Epithelial cell of proximal tubule (primary cell): ENCODE measurements at places on chromosomes 11 and 22. TPM values are rescaled to one million over a fixed set of nuclear protein-coding genes. Genes with fewer than 3 reads are reported as not detected.

DNA sequence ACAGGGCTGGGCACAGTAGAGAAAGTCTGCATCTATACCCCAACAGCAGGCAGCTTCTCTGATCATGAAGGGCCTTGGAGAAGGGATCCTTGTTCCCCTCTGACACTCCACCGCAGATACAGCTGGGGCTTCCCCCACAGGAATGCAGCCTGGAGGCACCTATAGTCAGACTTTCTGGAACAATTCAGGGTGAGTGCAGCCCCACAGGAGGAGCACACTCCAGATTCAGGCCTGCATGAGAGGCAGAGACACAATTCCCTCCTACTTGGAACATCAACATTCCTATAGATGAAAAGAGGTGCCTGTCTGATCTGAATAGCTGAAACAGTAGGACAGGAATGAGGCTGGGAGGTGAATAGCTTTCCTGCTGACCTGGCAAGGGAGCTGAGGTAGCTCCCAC, 1298.0 kb upstream of the CNTN5 start:
- DNase-seq = no peak

- no peak for DNase-seq
Measured at GRCh38 chr11:70696076-70696475, 297.7 kb downstream of the CTTN start.

GRCh38 chr11:69384251-69385143, 90.5 kb downstream of the MYEOV start:
- DNase-seq = no peak

- DNase-seq = no peak
Measured at GRCh38 chr11:62614275-62614674, 1.2 kb downstream of the ROM1 start.

- no peak for DNase-seq
Measured at GRCh38 chr22:28245579-28246224, 326.6 kb upstream of the PITPNB start.

DNA sequence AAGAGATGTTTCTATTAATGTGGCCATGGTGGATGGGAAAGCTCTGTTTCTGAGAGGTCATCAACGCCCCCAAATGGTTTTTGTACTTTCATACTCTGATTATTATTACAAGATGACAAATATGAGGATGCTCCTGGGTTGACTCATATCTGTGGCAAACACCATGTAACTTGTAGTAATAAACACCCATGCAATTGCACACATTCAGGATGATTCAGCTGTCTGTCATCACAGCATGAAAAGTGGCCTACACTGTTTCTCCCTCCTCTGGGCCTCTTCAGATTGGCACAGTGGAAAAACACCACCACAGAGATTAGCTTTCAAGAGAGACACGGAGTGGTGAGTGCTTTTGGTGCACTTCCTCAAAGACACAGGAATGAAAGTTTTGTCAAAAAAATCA, 85.4 kb downstream of the MTNR1B start:
- DNase-seq = peak; percentile 86

DNA sequence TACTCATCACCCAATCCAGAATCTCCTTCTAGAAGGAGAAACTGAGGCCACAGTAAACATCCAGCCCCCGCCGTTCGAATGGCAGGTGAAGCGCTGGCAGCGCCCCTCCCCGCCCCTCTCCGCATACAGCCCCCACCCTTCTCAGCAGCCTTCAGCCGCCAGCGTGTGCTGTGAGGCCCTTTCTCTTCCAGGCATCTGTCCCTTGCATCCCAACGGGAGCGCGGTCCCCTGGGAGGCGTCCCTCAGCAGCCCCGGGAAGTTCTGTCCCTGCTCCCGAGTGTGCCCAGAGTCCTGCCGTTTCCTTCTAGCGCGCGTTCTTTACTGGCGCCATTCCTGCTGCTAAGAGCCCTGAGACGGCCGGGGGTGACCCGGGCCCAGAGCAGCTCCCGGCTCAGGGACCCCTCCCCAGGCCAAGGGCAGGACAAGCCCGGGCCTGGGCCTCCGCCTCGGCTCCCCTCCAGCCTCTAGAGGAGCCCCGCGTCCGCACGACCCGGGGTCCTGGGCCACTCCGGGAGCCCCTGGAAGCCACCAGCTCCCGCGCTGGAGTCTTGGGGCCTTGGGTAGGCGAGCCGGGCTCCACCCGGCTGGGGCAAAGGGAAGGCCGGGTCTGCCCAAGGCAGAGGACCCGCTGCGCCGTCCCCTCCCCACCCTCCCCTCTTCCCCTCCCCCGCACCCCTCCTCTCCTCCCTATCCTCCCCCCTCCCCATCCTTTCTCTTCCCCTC, 450.4 kb downstream of the OPCML start:
- no peak for DNase-seq

Gene CYP2D6
- total RNA-seq = 0.14 and 0.29 TPM in 2 replicates

DNA sequence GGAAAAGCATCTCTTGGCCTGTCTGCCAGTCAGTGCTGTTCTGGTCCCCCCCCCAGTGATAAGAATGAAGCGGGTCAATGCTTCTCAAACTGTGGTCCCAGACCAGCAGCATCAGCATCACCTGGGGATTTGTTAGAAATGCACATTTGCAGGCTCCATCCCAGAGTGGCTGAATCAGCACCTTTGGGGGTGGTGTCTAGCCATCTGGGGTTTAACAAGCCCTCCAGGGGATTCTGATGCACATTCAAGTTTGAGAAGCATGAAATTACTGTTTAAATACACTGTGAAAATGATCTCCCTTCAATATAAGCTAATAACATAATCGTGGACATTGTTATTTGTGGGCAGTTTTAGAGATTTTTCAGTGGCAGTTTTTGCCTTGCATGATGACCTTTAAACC, 133.5 kb downstream of the MYO18B start:
- no peak for DNase-seq

GRCh38 chr11:116651737-116652237, 121.0 kb downstream of the BUD13 start:
- no peak for DNase-seq

GRCh38 chr22:33083212-33083611, 25.0 kb upstream of the SYN3 start:
- DNase-seq = no peak

GRCh38 chr11:63919267-63920125, 2.5 kb upstream of the RCOR2 start:
- DNase-seq = no peak

DNA sequence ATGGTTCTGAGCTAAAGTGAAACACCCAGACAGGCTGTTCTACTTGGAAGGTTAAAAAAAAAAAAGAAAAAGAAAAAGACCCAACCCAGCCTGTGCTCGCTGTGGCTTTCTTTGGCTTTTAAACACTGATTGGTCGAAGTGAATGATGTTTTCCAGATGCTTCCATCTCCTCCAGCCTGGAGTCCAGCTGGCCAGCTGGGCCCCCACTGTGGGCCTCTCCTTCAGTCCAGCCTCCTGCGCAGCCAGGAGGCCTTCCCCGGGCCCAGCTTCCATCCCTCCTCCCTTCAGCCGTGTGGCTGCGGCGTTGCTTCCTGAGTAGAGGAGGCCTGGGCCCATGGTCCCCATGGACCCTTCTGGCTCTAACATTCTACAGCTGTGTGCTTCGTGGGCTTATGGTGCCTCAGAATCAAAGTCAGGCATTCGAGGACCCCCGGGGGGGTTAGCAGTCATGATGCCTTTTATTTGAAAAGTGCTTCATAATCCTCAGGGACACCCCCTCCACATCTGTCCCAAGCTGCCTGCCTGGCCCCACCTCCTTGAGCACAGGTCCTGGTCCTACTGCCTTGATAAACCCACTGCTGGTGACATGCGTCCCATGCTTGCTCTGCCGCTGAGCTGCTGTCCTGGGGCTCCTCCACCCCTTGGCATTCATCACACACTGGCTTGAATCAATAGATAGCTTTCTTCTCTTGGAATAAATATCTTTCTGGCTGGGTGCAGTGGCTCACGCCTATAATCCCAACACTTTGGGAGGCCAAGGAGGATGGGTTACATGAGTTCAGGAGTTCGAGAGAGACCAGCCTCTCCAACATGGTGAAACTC, 42.2 kb upstream of the FBLN1 start:
- no peak for DNase-seq

GRCh38 chr22:38569181-38569971, 607 bp downstream of the DMC1 start:
- no peak for DNase-seq

GRCh38 chr11:26730414-26731083, 8.7 kb upstream of the SLC5A12 start:
- no peak for DNase-seq

DNA sequence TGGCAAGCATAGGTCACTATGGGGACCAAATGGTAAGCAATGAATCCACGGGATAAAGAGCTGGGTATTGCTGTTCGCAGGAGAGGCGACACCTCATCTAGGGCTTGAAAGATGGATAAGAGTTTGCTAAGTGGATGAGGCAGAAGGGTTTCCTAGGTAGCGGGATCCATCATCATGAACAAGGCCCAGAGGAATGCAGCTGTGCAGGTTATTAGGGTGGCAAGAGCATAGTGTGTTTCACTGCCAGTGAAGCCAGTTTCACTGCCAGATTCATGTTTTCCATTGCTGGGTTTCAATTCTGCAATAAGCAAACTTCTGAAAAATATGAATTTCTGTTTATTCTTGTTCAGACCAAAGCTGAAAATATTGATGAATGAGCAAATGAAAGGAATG, 27.2 kb downstream of the WEE1 start:
- no peak for DNase-seq

DNA sequence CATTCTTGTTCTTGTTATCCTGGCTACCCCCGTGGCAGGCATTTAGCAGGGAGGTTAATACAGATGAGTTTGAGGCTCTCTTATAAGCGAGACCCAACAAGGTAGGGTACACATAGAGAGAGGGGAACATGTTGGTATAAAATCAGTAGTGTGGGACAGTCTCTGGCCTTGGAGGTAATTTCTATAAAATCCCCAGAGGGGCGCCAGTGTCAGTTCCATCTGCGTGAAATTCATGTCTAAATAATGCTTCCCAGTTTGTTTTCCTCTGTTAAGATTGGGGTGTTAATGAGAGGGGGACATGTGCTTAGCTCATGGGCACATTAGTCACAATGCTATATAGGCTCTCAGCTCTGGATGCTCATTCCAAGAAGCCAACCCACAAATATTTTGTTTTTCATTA, 150.7 kb downstream of the MYO18B start:
- no peak for DNase-seq

GRCh38 chr11:127600674-127601073, 600.1 kb upstream of the KIRREL3 start:
- no peak for DNase-seq

DNA sequence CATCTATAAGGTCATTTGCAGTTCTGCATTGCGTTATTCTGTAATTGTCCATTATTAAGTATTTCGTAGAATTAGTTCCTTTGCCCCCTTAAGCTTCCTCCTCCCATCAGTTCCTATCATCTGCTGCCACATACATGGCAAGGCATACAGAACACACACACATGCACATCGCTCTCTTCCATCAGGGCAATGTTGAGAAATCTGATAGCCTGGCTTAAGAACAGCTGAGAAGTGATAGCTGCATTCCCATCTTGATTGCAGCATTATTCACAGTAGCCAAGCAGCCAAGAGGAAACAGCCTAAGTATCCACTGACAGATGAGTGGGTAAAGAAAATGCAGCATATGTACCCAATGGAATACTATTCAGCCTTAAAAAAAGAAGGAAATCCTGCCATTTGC, 186.8 kb upstream of the CADM1 start:
- DNase-seq = no peak

DNA sequence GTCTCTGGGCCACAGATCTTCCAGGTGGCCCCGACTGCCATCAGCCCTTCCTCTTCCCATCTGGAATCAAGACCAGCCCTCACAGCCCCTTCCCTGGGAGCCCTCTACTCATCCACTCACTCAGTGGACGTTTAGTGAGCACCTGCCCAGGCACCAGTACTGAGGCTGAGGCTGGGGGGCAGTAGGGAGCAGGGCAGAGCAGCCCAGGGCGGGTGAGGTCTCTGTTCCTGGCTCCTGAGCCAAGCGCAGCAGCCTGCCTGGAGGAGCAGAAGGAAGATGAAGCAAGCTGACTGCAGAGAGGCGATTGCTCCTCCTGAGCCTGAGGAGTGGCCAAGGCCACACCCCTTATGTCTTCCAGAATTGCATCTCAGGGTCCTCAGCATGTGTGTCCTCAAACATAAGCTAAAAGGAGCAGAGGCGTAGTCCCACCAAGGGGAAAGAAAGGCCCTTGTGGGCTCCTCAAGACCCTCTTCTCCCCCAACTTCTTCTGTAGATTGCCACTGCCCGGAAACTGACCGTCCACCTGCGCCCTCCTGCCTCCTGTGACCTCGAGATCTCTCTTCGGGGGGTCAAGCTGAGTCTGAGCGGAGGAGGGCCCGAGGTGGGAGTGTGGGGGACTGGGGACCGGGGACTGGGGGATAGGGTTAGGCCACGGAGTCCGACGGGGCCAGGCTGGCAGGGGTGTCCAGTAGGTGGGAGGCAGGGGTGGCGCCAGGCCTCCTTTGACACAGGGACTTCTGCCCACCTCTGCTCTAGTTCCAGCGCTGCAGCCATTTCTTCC, 5.8 kb downstream of the MAPK8IP2 start:
- no peak for DNase-seq

DNA sequence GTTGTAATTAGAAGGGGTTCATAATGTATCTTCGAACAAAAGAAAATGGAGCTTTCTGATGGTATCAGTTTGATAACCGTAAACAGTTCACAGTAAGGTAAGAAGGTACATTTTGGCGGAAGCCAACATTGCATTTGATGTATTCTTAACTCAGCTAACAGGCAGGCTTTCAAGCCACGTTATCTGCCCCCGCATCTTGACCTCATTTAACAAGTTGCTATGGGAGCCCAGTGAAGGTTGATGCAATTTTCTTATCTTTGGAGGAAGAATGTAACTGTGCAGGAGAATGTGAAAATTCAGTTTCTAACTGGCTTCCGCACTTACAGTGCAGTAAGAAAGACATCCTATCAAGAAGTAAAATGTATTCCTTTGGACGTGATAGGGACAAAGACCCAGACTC, 110.6 kb downstream of the ETS1 start:
- DNase-seq = no peak

Gene JHY
- total RNA-seq = 1.2 and 1.7 TPM in 2 replicates
